ENCODE measurements at places on chromosomes 5 and 9. TPM values are rescaled to one million over a fixed set of nuclear protein-coding genes. Genes with fewer than 3 reads are reported as not detected.

PCDHA3 gene
- not detected for total RNA-seq

SLC4A9 gene
- not detected for total RNA-seq

SHISAL2B gene
- not detected for total RNA-seq

GPR150 gene
- 1.0 TPM for total RNA-seq

AGXT2 gene
- total RNA-seq: not detected

PCDHGA3 gene
- total RNA-seq: 0.65 TPM

TRPM3 gene
- 0.13 TPM for total RNA-seq

ZFP37 gene
- total RNA-seq: 4.6 TPM

STPG3 gene
- not detected for total RNA-seq

TXN gene
- total RNA-seq: 309 TPM
